ENCODE measurements at places on chromosomes 16 and 17. TPM values are rescaled to one million over a fixed set of nuclear protein-coding genes. Genes with fewer than 3 reads are reported as not detected.

Gene ZNF200
- 13.1 TPM for total RNA-seq

DNA sequence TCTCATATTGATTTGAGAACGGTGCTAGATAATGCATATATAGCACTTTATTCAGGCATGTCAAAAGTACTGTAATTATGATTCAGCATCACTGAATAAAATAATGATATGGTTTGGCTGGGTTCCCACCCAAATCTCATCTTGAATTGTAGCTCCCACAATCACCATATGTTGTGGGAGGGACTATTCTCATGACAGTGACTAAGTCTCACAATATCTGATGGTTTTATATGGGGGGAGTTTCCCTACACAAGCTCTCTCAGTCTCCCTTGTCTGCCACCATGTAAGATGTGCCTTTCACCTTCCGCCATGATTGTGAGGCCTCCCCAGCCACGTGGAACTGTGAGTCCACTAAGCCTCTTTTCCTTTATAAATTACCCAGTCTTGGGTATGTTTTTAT lies 25.6 kb upstream of the LONP2 start:
- no peak for DNase-seq

DNA sequence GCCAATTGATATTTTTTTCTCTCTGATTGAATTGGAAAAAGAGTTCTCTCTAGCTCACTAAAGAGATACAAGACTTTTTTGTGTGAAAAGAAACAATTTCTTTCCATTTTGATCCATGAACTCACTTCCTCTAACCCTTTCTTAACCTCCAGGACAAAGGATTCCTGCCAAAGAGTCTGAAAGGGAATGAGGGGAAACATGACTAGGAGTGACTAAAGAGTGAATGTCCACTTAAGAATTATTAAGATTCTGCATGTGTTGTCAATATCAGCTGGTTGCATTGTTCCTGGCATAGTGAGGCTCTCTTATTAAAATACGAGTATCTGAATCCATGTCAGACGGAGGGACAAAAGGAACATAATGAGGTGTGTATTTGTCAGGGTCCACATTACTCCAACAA lies 344.7 kb downstream of the GRIN2A start:
- no peak for DNase-seq

DNA sequence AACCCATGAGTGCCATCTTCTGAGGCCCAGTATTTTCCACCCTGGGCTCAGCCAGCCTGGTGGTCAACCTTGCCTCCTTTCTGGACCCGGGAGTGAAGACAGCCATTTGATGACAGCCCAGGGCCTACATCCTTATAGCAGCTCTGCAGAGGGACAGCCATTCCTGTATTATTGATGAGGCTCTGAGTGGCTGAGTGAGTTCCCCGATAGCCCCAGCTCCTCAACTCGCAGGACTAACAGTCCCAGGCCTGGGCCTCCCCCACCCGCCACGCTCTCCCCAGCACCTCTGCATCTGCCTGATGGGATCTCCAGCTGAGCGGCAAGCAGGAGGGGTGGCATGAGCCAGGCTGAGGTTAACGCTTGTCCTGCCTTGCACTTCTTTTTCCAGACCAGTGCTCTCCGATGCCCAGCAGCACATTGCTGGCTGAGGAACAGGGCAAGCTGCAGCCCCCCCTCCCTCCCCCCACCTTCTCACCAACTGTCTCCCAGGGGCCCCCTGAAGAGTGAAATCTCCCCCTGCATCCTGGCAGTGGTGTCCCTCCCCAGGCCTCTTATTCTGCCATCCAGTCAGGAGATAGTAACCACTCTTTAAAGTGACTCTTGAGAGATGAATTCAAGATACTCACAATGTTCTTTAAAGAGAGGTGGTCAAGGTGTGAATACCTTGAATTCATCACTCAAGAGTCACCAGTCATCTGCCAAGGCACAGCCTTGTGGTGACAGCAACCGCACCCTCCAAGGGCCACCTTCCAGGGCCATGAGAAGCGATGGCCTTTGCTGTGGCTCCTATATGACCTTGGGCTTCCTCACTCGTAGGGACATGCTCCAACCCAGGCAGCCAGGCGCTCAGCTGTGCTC lies 23.5 kb downstream of the CACNG5 start:
- DNase-seq: no peak
